ENCODE measurements at places on chromosomes 6 and 20. TPM values are rescaled to one million over a fixed set of nuclear protein-coding genes. Genes with fewer than 3 reads are reported as not detected.

DNA sequence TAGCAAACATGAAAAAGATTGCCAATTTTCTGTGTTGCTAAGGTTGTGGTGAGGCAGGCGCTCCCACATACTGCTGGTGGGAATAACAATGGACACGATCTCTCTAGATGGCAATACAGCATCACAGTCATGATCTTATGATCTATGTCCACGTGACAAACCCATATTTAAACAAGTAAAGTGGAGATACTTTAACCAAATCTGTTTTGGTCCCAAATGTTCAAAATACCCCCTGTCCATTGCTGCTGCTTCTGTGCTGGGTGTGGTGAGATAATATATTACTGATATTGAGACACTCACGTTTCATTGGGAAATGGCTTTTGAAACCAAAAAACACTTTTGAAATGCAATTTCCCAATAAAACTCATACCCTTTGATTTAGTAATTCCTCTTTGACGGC, 23.0 kb downstream of the SIRPD start:
- no peak for DNase-seq

HDAC2 gene
- 318 TPM for total RNA-seq

- no peak for DNase-seq
These were observed 30.9 kb downstream of the FRMD1 start for GRCh38 chr6:168047841-168048723.

MAS1 gene
- 0.68 TPM for total RNA-seq

GRCh38 chr20:43507150-43508080, at the start of gene L3MBTL1:
TSS of gene L3MBTL1 (plus strand) at chr20:43507697. CDS start at chr20:43513504, 5,807 bp downstream.
- peak; percentile 72 for DNase-seq

TGM2 gene
- total RNA-seq = 1.5 TPM

- DNase-seq = no peak
These were observed 28.8 kb downstream of the DUSP22 start for GRCh38 chr6:321158-321438.

GABRR1 gene
- total RNA-seq = 0.24 TPM

EEF1A2 gene
- total RNA-seq = 34.9 TPM

DNA sequence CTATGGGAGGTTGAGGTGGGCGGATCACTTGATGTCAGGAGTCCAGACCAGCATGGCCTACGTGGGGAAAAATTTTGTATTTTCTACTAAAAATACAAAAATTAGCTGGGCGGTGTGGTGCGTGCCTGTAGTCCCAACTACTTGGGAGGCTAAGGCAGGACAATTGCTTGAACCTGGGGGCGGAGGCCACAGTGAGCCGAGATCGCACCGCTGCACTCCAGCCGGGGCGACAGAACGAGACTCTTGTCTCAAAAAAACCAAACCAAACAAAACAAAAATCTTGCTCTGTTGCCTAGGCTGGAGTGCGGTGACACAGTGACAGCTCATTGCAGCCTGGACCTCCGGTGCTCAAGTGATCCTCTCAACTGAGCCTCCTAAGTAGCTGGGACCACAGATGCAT, 16.2 kb downstream of the OR2W1 start:
- no peak for DNase-seq

GRCh38 chr6:4942673-4943009, 61.2 kb downstream of the RPP40 start:
- DNase-seq = no peak

All from WTC11 (cell line).